ENCODE measurements at places on chromosomes 7 and 10. TPM values are rescaled to one million over a fixed set of nuclear protein-coding genes. Genes with fewer than 3 reads are reported as not detected.

The KNDC1 gene
- 0.86 TPM for total RNA-seq

The PODXL gene
- 1.6 TPM for total RNA-seq

The HOXA9 gene
- total RNA-seq: 0.33 TPM

The BHLHA15 gene
- total RNA-seq: 1.4 TPM

Measured in smooth muscle cell of the pulmonary artery (primary cell).